ENCODE measurements at places on chromosomes 1 and 21. TPM values are rescaled to one million over a fixed set of nuclear protein-coding genes. Genes with fewer than 3 reads are reported as not detected.

- no peak for DNase-seq
Observed at GRCh38 chr1:230746617-230747016, 571 bp upstream of the CAPN9 start.

The NCAM2 gene
- polyA plus RNA-seq = 12.6 TPM

The PLA2G2D gene
- polyA plus RNA-seq = 0.08 TPM

GRCh38 chr1:184860985-184861754, 106.5 kb upstream of the EDEM3 start:
- DNase-seq = no peak

DNA sequence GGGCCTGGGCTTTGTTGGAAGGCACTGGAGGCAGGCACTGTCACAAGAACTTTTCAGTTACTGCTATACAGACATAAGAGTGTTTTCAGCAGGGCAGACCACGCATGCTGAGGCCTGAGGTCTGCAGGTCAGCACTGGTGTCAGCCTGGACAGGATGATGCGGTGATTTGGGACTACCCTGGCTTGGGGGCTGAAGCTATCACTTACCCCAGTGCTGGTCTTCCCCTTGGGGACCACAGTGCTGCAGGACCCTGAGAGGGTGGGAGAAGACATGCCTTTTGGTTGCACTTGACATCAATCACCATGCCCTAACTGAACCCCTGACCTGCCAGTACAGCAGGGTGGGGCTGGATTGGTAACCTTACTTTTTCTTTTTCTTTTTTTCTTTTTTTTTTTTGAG, 9.2 kb downstream of the DMRTB1 start:
- DNase-seq = no peak

- DNase-seq = no peak
Observed at GRCh38 chr1:22186311-22186710, 43.4 kb upstream of the WNT4 start.

- DNase-seq = no peak
Observed at GRCh38 chr1:229593800-229594199, 32.1 kb downstream of the TAF5L start.

DNA sequence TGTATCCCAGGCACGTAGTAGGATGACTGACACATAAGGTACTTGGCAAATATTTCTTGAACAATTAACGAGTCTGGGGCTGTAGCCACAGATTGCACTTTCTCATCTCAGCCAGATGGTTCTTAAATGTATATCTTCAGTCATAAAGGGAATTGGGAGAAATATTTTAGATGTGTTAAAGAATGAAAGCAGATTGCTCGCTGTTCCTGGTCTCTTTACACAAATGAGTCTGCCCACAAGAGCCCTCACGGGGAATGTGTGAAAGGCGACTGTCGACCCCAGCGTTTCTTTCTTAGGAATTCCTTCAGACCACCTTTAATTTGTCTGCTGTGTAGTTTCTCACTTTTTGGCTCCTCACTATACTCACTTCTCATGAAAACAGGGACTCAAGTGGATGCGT, 725 bp downstream of the MT1HL1 start:
- DNase-seq = no peak

The KCNQ4 gene
- 1.3 TPM for polyA plus RNA-seq

The AK5 gene
- polyA plus RNA-seq = 3.2 TPM

DNA sequence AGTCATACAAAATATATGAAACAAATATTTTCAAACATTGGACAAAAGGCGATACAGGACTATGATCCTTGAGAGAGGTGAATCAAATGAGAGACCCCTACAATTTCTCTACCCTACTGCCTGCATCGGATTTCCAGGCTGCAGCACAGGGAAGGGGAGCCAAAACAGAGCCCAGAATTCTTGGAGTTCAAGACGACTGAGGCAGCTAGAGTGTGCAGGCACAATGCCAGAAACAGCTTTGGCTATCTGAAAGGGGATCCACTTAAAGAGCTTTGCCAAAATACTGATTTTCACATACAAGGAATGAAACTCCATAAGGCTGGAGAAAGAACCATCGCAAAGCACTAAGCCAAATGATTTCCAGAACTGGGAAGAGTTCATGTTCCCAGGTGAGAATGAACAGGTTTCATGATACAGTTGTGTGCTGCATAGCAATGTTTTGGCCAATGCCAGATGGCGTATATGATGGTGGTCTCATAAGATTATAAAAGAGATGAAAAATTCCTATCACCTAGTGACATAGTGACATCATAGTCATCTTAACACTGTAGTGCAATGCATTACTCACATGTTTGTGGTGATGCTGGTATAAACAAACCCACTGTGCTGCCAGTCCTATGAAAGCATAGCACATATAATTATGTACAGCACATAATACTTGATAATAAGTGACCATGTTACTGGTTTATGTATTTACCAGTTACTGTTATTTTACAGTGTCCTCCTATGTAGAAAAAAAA, 77.5 kb downstream of the KCND3 start:
- no peak for DNase-seq

DNA sequence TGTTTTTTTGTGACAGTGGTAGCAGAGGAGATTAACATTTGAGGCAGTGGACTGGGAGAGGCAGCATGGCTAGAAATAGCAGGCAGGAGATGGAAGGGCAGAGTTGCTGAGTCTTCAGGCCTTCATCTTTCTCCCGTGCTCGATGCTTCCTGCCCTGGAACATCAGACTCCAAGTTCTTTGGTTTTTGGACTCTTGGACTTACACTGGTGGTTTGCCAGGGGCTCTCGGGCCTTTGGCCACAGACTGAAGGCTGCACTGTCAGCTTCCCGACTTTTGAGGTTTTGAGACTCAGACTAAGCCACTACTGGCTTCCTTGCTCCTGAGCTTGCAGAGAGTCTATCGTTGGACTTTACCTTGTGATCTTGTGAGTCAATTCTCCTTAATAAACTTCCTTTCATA, 24.2 kb upstream of the LEFTY2 start:
- no peak for DNase-seq

The TMEM81 gene
- 3.6 TPM for polyA plus RNA-seq

The CHI3L2 gene
- polyA plus RNA-seq = 0.33 TPM

DNA sequence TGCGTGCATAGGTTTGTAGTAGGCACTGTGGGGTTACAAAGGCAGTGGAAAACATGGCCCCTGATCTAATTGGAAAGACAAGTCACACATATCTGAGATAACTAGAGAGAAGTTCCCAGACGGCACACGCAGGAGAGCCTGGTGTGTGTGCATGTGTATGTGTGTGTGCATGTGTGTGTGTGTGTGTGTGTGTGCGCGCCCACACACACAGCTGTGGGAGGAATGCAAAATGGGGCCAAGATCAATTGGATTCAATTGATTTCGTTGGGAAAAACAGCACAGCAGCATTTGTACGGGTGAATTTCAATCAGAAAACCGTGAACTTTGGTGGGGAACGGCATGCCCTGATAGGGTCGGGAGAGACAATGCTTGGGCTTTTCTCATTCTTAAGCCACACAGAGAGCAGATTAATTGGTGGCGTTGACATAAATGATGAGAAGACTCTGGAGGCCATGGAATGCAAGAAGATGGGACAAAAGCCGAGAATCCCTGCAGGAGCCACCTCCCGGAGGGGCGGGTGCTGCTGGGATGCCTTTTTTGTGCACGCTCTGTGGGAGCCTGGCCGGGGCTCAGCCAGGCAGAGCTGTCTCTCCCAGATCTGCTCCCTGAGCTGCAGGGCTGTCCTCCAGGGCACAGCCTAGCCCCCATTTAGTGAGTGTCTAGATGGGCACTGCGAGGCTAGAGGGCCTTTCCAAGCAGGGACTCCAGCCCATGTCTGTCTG, 322.0 kb downstream of the CAMTA1 start:
- no peak for DNase-seq

The DIRAS3 gene
- polyA plus RNA-seq = 1.8 TPM

GRCh38 chr1:87103074-87103473, 188.6 kb downstream of the HS2ST1 start:
- DNase-seq = no peak

Measured in right renal cortex interstitium (tissue), 3 donors.